Cardiac fibroblast (primary cell): ENCODE measurements at places on chromosomes 7 and 10.

GRCh38 chr10:100927266-100927665 lies 14.5 kb downstream of the SLF2 start:
- DNase-seq: no peak

GRCh38 chr10:44881649-44882048 lies 29.5 kb upstream of the TMEM72 start:
- DNase-seq: no peak

GRCh38 chr7:18580950-18581349 lies 85.4 kb downstream of the HDAC9 start:
- no peak for DNase-seq

DNA sequence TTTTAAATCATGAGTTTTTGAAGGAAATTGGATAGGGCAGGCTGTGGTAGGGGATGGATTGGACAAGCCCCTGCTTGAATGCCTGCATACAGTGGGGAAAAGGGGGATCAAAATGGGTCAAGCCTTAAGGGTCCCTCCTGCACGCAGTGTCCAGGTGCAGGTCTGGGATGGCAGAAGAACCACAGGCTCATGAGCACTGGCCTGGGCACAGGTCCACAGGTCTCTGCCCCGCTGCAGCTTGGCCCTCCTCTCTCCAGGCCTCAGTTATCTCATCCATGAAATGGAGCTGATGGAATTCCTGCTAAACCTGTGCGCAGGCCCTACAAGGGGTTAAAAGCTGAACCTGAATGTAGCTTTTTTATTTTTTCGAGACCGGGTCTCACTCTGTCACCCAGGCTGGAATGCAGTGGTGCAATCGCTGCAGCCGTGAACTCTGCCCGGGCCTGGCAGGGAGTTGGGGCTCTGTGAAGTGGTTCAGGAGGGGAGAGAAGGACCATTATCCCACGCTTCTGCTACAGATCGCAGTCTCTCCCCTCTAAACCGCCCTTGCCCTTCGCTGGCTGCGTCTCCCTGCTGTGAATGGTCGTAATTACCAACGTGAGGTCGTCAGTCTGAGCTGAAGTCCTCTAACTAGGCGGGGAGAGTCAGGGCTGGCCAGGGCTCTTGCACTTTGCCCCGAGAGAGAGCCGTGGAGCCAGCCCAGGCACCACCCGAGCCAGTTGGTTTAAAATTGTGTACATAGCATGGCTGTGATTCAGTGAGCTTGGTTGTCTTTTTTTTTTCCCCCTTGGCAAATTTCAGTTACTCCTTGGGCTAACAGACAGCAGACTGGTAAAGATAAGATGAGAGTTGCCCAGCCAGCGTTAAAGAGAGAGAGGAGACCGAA lies 77.5 kb upstream of the GTF2I start:
- peak; percentile 18 for DNase-seq

DNA sequence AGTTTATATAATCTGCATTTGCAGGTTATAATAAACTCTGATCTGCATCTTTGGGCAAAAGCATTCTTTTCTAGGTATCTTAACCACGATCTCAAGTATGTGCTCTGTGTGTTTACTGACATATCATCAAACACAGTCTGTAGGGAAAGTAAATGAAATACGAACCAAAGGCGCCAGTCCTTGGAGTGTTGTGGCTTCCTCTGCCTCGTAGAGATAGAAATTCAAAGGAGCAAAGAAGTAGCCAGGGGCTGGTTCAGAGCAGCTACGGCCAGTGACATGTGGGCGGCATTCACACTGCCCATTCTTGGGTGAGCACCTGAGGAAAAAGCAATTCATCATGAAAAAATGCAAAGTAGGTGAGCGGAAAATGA lies 38.7 kb downstream of the LAMB4 start:
- DNase-seq: no peak

DNA sequence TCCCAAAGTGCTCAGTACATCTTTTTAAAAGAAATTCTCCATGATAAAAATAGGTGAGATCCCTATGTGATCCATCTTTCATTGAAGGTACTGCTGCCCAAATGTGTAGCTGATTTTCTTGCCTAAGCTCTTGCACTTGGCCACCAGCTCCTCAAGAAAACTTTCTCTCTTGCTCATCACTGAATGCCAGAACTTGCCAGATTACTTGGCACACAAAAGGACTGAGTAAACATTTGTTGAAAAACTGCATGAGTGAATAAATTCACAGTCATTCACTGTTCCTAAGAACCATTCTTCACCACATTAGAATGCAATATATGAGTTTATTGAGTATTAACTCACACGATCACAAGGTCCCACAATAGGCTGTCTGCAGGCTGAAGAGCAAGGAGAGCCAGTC lies 99.9 kb downstream of the TRIL start:
- DNase-seq: peak; percentile 78

DNA sequence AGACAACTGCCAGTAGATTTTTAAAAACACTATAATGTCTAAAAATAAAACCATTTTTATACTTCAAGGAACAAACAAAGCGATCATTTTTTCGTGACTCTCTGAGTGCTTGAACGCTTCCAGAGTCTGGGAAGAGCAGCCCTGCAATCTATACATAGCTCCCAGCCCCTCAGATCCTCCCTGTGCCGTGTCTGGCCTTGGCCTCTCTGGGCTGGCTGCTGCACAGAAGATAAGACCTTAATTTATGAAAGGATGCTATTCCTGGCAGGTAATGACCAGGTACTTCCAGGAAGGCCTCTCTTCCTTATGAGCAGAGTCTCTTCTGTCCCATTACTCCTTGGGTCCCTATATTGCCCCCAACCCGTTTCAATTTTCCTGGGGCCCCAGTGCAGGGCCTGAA lies 200.9 kb upstream of the AOAH start:
- no peak for DNase-seq

DNA sequence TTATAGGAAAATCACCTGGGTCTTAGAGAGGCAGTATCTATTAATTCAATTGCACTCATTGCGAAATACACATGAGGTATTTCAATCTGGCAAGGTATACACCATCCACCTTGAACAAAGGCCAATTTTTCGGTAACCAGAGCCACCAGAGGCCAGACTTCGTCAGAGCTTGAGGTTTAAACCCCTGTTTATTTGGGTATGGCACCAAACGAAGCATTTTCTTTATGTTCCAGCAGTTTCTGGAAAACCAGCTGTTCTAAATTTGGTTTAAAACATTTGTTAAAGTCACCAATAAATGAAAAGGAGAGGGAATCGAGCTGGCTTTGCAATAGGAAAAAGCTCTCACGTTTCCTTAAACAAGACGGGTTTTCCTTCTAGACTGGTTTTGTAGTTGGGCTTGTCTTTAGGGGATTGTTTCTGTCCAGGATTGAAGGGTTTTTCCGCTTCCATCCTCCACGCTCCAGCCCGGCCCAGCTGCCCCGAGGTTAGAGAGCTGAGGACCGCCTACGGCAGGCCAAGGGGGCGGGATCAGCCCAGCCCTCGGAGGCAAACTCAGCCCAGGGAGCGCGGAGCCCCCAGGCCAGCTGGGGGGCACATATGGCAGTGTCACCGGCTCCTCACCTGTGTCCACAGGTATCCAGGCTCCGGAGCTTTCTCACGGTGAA lies 539.4 kb upstream of the MGMT start:
- no peak for DNase-seq

- no peak for DNase-seq
Measured at GRCh38 chr7:7323352-7323751, 141.0 kb downstream of the C1GALT1 start.

DNA sequence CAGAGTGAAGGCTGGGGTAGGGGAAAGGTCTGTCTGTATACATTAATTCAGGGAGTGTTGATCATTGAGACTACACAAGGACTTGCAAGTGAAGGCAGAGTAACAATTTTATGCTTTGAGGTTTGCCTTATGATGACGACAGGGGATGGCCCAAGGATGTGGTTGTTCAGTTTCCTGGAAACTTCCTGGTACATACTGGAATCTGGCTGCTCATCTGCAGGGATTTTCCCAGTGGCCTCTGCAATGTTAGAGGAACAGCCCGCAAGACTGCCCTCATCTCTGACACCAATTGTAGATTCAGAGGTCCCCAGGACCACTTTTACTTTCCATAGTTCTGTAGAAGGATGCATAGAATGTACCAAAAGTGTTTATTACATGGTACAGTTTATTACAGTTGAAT lies 189.6 kb downstream of the TMEM178B start:
- DNase-seq: no peak

DNA sequence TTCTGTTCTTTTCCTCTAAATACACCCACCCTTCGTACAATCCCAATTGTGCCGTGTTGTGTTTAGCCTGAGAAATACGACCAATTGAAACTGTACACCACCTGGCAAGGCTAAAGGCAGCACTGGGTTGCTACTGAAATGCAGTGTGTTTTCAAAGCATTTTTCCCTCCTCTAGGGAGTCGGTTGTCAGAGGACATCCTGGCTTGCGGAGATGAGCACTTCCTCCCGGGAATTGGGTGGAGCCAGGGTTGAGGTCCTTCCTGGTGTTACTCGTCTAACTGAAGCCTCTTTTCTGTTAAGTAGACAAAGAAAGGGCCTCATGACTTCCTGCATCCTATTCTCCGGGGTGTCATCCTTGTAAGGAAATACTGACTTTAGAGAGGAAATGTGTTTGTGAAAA lies 133.5 kb downstream of the MTPAP start:
- DNase-seq: peak; percentile 54

- DNase-seq: peak; percentile 43
Measured at GRCh38 chr10:74055383-74056049, 57.6 kb downstream of the VCL start.

DNA sequence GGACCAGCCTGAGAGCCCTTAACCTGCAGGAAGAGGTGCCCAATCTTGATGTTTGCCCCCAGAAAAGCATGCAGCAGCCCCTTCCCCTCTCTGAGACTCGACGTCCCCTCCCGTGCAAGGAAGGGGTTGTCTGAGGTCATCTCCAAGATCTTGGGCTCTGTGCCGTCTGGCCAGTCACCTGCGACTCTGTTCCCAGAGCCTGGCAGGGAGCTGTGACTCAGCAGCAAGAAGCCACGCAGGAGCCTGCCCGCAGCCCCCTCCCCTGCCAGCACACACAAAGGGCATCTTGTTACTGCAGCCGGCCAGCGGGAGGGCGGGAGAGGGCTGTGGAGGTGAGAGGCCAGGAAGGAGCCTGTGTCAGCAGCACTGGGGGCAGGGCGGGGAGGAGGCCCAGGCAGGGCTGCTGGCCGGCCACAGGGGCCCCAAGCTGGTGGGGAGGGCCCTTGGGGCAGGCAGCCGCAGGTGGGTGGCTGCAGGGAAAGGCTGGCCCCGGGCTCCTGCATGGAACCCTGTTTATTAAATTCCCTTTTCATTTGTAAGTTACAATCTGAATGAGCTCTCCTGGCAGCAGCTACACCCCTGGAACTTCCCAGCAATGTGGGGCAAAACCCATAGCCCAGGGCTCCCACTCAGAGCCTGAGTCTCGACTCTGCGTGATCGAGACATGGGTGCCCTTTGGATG lies 103.7 kb upstream of the ZMIZ1 start:
- DNase-seq: peak; percentile 47

DNA sequence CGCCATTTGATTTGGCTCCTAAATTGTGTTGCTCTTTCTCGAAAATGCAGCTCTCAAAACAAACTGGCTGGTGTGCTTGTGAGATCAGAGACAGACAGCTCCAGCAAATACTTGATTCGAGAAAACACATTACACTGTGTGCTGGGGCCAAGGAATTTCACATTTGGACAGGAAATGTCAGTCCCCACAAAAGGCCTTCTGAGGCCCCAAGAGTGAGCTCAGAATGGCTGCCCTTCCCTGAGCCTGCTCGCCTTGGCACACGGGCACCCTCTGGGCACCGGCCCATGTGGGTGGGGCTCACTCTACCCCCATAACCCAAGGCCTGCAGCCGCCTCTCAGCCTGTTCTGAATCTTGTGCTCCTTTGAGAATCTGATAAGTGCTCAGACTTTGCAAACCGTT lies 13.9 kb upstream of the HSPA12A start:
- no peak for DNase-seq

GRCh38 chr7:105246679-105247078 lies 142.0 kb downstream of the SRPK2 start:
- DNase-seq: no peak

- no peak for DNase-seq
Measured at GRCh38 chr7:48177271-48177670, 6.0 kb downstream of the ABCA13 start.

DNA sequence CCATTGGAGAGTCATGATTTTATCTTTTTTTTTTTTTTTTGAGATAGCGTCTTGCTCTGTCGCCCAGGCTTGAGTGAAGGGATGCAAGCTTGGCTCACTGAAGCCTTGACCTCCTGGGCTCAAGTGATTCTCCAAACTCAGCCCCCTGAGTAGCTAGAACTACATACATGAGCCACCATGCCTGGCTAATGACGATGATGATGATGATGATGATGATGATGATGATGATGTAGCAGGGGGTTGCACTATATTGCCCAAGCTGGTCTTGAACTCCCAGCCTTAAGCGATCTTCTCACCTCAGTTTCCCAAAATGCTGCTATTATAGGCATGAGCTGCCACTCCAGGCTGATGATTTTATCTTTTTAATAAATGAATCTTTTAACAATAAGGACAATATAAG lies 13.9 kb upstream of the PLAC9 start:
- no peak for DNase-seq

GRCh38 chr10:77987671-77988255 lies 41.6 kb downstream of the POLR3A start:
- DNase-seq: no peak

GRCh38 chr7:134153493-134154136 lies 26.5 kb downstream of the LRGUK start:
- no peak for DNase-seq
